Effector memory CD4-positive, alpha-beta T cell (primary cell): ENCODE measurements at places on chromosomes 2 and 18.
A peak's percentile ranks its signal among the peaks of the same experiment; 100 is the strongest.

DNA sequence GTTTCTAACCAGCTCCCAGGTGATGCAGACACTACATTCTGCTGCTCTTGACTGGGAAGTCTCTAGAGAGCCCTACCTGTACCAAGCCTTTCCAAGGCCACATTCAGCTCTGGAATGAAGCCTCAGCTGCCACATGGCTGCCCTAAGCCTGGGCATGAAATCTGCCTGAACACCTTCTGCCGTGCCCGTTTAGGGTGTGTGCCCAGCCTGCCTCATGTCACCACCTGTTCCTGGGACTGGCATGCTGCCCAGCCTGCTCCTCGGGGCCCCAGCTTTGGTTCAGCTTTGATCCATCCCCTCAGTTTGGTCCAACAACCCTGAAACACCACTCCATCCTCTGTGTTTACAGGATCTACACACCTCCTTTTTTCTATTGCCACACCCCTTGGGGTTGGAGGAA is 210.9 kb downstream of the L3MBTL4 start:
- H3K4me3 ChIP-seq = no peak overlapping the region
- no peak for DNase-seq
- H3K4me1 ChIP-seq = no peaks in the 10 kb centered on the region
- H3K27ac ChIP-seq = no peak overlapping the region

- no peak overlapping the region for H3K4me3 ChIP-seq
- H3K27ac ChIP-seq = no peak overlapping the region
- DNase-seq = no peak
- H3K4me1 ChIP-seq = no peaks in the 10 kb centered on the region
- no peaks in the 10 kb centered on the region for H3K36me3 ChIP-seq
- no peaks in the 10 kb centered on the region for H3K27me3 ChIP-seq
Observed at GRCh38 chr2:133248264-133248663, 320.0 kb downstream of the NCKAP5 start.

GRCh38 chr2:238203094-238203972 is at the start of gene ILKAP:
ILKAP (minus strand) TSS chr2:238203695; CDS start chr2:238203553, 142 bp downstream.
- DNase-seq = peak; percentile 86
- H3K4me1 ChIP-seq = peaks cover 21% of the 10 kb centered on the region
- peak within 1 kb of the TSS; percentile 88 for H3K27ac ChIP-seq
- no peaks in the 10 kb centered on the region for H3K36me3 ChIP-seq

- no peaks in the 10 kb centered on the region for H3K27me3 ChIP-seq
- no peak overlapping the region for H3K27ac ChIP-seq
- no peak overlapping the region for H3K4me3 ChIP-seq
- no peaks in the 10 kb centered on the region for H3K4me1 ChIP-seq
Observed at GRCh38 chr2:179604598-179604997, 256.8 kb downstream of the ZNF385B start.
